Breast epithelium (tissue), 4 donors: ENCODE measurements at places on chromosomes 16 and 17. TPM values are rescaled to one million over a fixed set of nuclear protein-coding genes. Genes with fewer than 3 reads are reported as not detected.

The P2RX5 gene
- 0.32 TPM for total RNA-seq

The FASN gene
- total RNA-seq = 590 TPM

The DPEP3 gene
- total RNA-seq = not detected

DNA sequence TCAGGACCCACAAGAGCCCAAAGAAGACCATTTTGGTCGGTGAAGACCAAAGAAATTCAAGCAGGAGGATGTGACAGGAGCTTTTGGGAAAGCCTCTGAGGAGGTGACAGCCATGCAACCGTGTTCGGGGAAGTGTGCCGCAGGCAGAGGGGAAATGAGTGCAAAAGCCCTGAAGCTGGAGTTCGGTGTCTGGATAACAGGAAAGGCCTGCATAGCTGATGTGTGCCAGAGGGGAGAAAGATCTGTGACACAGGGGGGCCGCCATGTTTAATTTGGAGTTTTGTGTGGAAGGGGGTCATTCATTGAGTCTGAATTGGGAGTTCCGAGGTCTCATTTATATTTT is 870 bp upstream of the ZC3H7A start:
- H3K36me3 ChIP-seq = no peaks in the 10 kb centered on the region
- no peaks in the 10 kb centered on the region for H3K27me3 ChIP-seq
- DNase-seq = no peak

The FMNL1 gene
- total RNA-seq = 31.2 TPM

- no peaks in the 10 kb centered on the region for H3K4me1 ChIP-seq
- no peak overlapping the region for H3K27ac ChIP-seq
- no peaks in the 10 kb centered on the region for H3K36me3 ChIP-seq
These were observed 18.7 kb upstream of the RFFL start for GRCh38 chr17:35082073-35082657.

DNA sequence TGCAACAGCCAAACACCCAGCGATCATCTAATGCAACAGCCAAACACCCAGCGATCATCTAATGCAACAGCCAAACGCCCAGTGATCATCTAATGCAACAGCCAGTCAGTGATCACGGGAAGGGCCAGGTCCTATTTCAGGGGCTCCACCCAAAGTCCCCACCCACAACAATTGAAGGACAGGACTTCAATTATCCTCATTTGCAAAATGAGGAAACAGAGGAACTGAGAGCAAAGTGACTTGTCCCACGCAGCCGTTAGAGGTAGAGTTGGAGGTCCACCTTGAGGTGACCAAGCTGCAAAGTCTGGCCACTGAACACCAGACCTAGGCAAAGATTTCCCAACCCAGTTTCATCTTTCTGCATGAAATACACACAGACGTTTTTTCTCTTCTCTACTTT is 3.7 kb downstream of the ZG16B start:
- no peaks in the 10 kb centered on the region for H3K36me3 ChIP-seq
- no peak overlapping the region for H3K4me3 ChIP-seq
- H3K4me1 ChIP-seq = no peaks in the 10 kb centered on the region
- no peak overlapping the region for H3K27ac ChIP-seq
- H3K27me3 ChIP-seq = no peaks in the 10 kb centered on the region
